ENCODE measurements at places on chromosomes 4 and X.

GRCh38 chr4:153634738-153635353 lies 49.2 kb upstream of the TLR2 start:
- DNase-seq = peak; percentile 18

DNA sequence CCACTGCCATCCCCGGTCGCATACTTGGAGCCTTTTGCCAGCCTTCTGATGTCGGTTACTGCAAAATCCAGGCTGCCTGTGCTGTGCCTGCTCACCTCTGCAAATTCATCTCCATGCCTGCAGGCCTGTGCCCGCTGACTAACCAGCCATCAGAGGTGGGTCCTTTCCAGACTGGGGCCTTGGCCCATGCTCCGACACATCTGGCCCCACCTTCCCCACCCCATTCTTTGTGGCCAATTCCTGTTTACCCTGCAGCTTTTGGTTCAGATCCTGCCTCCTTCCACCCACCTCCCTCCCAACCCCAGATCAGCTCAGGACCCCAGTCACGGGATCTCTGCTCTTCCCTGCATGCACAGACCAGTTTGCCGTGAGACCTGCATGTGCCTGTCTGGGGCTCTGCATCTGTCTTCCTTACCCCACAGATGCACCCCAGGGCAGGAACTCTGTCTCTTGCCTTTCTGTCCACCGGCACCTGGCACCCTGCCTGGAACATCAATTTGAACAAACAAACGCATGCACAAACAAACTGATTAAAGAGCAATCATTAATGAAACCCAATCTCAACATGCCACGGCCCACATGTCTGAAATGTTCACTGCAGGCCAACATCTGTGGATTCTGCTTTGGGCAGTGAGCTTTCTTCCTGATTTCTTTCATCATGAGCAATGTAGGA lies 112.8 kb upstream of the PSAPL1 start:
- DNase-seq = no peak

- no peak for DNase-seq
Observed at GRCh38 chrX:32010212-32010611, 938.4 kb upstream of the FTHL17 start.

DNA sequence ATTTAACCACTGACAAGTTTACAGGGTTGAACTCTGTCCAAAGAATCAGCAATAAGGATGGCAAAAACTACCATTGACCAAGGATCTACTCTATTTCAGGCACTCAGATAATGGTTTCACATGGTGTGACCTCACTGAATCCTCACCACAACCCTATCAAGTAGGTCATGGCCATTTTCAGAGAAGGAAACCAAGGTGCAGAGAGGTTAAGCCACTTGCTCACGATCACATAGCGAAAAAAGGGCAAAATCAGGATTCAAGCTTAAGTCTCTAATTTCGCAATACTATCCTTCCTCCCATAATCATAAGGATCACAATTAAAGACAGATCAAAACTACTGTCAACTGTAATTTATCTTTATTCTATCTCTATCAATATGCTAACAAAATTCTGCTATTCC lies 191.0 kb upstream of the AFF2 start:
- DNase-seq = no peak

DNA sequence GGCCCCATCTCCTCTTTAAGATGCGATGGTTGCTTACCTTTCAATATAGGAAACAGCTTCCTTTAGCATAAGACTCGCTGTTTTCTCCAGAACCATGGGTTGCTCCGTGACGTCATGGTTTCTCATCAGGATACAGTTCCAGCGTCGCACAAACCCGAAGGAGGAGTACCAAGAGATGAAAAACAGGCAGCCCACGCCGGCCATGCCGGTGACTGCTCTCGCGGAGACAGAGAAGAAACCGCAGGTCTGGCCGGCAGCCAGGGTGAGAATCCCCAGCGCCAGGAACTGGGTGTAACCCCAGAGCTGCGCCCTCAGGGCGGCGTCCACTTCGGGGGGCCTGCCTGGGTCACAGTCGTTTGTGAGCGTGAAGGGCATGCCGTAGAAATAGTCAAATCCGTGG lies 11.4 kb downstream of the ARSD start:
- DNase-seq = no peak

DNA sequence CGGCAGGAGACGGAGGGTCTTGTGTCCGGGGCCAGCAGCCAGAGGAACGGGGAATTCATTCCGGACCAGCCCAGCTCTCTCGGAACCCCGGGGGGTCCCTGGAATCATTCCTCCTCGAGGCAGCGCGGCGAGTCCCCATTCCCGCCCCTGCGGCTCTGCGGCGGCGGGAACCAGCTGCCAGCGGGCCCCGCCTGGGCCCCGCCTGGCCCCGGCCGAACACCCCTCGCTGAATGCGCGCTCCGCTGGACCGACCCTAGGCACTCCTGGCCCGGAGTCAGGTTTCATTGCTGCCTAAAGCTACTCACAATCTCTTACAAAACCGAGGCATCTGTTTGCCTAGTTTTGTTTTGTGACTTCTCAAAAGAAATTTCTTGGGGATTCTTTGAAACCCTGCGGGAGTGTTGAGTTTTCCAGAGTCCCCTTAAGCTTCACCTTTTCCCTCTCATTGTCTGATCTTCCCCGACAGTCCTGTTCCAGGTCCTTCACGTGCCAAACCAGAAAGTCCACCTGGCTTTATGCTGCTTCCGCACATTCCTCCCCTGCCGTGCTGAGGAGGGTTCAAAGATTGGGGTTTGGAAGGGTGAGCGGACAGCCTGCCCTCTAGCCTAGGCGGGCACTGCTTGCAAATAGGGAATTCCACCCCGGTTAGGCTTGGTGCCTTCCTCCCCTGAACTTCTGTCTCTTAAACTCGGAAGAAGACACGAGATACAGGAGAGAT lies 789 bp downstream of the ARHGAP10 start:
- DNase-seq = peak; percentile 12

DNA sequence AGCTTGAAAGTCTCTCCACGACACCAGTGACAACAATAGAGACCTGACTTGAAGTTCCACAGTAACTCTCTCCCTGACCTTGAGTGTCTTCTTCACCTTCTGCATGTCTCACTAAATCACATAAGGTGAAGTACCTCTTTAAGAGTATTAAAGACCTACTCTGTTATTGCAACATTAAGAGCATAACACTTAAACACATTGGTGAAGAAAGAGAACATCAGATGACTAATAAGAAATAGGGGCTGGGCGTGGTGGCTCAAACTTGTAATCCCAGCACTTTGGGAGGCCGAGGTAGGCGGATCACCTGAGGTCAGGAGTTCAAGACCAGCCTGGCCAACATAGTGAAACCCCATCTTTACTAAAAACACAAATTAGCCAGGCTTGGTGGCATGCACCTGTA lies 33.9 kb upstream of the MAPK10 start:
- DNase-seq = no peak

GRCh38 chr4:84594724-84595123 lies 11.8 kb downstream of the CDS1 start:
- DNase-seq = no peak

- DNase-seq = no peak
Observed at GRCh38 chr4:23441530-23442069, 448.2 kb downstream of the PPARGC1A start.

GRCh38 chrX:100687128-100687527 lies 43.1 kb downstream of the SRPX2 start:
- no peak for DNase-seq

DNA sequence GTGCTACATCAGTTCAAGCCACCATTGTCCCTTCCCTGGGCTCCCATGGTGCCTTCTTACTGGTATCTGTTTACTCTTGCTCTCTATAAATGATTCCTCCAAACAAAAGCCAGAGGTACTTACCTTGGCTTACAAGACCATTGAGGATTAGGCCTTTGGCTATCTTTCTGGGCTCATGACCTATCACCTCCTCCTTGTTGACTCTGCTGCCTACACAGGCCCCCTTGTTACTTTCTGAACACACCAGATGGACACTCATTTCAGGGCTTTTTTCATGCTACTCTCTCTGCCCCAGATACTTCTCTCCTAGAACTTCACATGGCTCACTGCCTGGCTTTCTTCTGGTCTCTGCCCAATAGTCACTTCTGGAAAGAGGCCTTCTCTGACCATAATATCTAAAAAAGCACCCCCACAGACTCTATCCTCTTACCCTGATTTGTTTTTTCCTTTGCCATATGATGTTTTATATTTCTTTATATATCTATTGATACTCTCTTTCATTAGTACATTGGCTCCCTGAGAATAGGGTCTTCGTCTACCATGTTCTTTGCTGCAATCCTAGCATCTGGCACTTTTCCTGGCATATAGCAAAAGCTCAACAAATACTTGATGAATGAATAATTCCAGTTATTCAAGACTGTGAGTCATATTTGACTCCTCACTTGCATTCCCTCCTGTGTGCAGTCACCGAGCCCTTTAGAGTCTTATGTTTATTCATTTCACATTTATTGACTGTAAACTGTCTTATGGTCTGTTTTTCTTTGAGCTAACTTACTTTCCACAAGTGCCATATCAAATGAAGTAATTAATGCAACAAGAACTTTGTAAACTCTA lies 27.1 kb upstream of the TAPT1 start:
- DNase-seq = no peak

DNA sequence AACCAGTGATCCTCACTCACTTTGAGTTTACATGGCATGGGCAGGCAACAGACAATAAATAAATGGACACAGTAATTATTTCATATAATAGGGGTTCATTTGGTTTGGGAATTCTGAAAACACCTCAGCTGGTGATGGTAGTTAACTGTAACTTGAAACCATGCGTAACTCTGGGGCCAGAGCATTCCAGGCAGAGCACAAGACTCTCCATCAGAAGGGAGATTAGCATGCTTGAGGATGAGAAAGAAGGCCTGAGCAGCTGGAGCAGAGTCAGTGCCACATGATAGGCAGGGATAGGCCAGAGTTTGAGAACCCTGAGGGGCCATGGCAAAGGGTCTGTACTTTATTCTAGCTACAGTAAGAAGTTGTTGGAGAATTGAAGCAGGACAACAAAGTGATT lies 56.3 kb upstream of the CXCL8 start:
- no peak for DNase-seq

GRCh38 chr4:160399826-160400225 lies 1296.9 kb downstream of the RAPGEF2 start:
- DNase-seq = no peak

- DNase-seq = no peak
Observed at GRCh38 chrX:78747489-78747888, at the start of gene LPAR4. Gene LPAR4 (plus strand): TSS chrX:78747720. CDS start chrX:78754870, 7,150 bp downstream.

DNA sequence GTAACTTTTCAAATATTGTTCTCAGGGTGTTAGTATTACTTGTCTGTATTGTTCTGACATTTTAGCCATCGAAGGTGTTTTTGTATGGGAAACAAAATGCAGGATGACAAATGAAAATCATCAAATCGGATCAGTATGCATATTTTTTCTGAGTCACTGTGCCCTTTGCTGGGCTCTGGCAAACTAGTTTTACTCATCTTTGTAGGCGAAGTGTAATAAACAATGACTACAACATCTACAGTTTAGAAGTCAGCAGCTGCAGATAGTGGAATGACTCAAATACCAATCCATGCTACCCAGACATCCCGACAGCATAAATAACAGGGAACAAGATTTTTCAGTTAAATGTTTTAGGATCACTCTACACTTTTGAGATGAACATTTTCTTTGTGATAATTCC lies 557.3 kb upstream of the TENM3 start:
- no peak for DNase-seq

GRCh38 chr4:3201718-3202702 lies 46.9 kb upstream of the MSANTD1 start:
- DNase-seq = peak; percentile 82

GRCh38 chrX:71873459-71873833 lies 37.2 kb upstream of the NHSL2 start:
- DNase-seq = no peak

- no peak for DNase-seq
Observed at GRCh38 chr4:148747721-148748268, 305.6 kb upstream of the NR3C2 start.

DNA sequence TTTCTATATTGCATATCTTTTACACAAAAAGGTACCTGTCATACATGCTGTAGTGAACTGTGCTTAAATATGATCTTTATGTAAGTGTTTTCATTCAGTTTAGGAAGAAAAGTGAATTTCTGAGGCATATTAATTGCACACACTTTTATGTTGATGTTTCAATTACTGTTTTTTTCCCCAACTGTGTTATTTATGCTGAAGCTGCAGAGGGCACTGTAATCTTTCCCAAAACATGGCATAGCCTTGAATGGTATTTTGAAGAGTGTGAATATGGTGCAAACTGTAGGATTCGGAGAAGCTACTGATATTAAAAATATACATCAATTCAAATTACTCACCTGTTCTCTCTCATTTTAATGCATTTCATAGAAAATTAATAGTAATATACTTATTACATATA lies 6.0 kb upstream of the CENPE start:
- DNase-seq = no peak

DNA sequence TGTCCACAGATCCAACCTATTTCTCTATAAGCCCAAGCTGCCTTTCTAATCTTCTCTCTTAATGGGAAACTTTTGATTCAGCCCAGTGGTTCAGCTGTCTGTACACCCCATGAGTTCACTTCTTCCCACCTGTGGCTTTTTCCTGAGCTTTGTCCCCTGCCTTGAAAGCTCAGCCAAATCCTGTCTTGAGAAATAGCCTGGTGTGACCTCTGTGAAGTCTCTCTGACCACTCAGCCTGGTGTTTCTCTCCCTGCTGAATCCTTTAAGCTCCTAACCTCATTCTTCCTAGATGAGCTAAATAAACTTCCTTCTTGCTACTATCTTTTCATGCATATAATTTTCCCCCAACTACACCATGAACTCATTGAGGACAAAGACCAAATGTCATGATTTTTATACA lies 15.2 kb upstream of the HERC5 start:
- no peak for DNase-seq

DNA sequence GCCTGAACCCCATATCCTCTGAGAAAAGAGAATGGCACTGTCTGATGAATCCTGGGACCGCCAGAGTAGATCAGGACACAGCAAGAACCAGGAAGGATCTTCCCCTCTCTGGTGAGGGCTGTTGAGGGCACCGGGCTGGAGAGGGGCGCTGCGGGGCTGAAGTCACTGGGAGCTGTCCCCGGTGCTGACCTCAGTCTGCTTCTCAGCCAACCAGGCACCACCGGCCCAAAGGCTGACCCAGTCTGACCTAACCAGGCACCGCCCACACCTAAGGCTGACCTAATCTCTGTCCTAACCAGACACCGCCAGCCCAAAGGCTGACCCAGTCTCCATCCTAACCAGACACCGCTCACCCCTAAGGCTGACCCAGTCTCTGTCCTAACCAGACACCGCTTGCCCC lies 82.8 kb downstream of the CPZ start:
- no peak for DNase-seq

DNA sequence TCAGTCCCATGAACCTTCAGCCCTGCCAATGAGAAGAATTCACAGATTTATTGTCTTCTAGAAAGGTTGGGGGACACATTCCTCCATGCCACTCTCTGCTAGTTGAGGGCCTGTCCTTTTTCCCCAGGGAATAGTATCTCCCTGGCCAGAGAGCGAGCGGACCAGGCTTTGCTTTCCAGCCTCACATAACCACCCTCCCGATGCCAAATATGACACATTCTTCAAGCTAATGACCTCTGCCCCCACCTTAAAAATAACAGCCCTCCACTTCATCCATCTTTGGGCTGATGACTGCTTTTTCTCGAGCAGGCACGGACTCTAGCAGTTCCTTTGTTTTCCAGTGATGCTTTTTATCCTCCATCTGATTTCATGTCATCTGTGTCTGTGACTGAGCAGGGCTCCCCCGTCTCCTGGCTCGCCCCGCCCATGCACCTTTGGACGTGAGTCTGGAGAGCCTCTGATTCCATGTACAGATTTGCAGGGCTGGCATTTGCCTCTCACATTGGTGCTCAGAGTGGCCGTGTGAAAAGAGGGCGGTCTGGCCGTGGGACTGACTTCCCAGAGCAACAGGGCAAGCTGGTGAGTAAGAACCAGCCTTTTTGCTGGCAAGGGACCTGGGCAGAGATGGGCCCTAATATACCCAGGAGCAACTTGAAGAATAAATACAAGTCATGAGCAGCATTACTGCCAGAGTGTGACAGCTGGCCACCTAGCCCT lies 279.8 kb downstream of the BCOR start:
- no peak for DNase-seq

Data from CD4-positive, alpha-beta T cell treated with Interleukin-12 subunit alpha and Interleukin-12 subunit beta, for 1 hour (primary cell).